ENCODE measurements at places on chromosomes 5 and 9.

DNA sequence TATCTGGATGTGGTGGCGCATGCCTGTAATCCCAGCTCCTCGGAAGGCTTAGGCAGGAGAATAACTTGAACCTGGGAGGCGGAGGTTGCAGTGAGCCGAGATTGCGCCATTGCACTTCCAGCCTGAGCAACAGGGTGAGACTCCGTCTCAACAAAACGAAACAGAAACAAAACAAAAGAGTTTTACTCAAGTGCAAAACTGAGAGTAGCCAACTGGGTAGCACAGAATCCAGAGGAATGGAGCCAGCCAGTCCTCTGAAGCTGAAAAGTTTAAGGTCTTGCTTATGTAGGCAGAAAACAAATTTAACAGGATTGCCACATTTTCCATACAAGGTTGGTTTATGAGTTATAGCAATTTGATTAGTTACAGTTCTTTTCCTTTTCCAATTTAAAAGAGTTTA is 32.0 kb downstream of the SPIN1 start:
- no peak for DNase-seq

GRCh38 chr9:131125038-131125287 is 423 bp upstream of the NUP214 start:
- DNase-seq, result no peak

DNA sequence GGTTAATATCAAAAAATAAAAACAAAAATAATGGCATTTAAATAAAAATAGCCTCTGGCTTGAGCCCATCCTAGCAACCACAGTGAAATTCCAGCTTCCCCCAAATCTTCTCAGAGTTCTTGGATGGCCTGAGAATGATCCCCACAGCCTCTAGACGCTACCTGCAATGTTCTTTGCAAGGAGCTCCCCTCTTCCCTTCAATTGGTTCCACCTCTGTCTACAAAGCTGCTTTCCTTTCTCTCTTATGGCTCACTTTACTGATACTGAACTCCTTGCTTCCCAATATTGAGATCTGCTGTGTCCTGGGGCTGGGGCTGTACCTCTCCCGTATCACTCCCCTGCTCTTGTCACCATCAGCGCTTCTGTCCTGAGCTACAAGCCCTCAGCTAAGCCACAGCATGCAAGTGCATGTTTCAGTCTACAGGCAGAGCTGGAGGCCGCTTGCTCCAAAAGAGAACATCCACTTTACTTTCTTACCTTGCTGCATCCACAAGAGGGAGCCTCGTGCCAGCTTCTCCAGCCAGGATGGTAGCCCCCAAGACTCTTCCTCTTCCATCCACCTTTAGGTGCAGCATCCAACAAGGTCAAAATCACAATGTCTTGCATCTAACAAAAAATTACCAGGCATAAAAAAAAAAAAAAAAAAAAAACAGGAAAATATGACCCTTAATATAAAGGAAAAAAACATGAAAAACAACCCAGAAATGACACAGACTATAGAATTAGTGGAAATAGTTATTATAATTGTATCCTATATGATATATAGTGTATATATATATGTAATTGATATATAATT is 57.4 kb upstream of the PRSS3 start:
- DNase-seq, result peak; percentile 25

- DNase-seq, result peak; percentile 90
Observed at GRCh38 chr9:116219686-116220085, 66.1 kb downstream of the PAPPA start.

DNA sequence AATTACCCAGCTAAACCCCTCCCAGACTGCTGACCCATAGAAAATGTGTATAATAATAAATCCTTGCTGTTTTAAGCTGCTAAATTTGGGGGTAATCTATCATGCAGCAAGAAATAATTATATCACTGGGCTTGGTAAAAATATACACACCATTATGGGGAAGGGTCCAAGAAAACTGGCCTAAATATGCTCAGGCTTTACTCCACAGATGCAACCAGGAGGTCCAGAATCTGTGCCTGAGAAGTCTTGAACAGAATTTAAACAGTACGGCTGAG is 102.5 kb upstream of the SLC44A1 start:
- DNase-seq, result no peak

- peak; percentile 12 for DNase-seq
Observed at GRCh38 chr9:86486891-86487837, 133.0 kb upstream of the TUT7 start.

DNA sequence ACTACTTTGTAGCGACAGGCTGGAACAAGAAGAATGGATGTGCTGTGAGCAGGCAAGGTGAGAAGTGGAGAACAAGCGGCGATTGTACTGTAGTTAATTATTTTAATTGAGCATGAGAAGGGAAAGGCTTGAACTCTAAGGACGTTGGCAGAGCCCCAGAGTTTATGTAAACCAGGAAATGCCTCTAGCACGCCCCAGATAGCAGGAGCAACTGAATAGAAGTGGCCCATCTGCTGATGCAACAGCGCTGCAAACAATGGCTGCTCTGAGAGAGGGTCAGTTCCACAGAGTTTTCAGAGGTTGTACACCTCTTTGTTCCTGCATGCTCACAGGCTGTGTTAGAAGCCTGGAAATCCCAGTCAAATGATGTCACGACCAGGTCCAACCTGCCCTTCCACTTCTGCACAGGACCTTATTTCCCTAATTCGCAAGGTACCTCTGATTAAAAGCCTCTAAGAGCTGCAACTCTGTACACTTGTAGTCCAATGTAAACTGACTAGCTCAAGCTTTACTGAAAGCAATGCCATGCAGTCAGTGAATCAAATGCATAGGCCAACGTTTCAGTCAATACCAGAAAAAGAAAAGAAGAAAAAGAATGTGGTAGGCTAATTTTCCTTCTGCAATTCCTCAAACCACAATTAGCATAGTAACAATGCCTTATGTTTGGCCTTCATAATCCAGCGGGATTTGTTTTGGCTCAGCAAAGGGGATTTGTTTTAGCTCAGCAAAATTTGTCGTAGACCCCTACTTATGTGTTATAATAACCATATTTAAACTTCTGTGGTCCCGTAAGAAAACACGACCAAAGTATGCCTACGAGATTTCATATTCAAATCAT is 119.6 kb upstream of the RETREG1 start:
- DNase-seq, result peak; percentile 91

DNA sequence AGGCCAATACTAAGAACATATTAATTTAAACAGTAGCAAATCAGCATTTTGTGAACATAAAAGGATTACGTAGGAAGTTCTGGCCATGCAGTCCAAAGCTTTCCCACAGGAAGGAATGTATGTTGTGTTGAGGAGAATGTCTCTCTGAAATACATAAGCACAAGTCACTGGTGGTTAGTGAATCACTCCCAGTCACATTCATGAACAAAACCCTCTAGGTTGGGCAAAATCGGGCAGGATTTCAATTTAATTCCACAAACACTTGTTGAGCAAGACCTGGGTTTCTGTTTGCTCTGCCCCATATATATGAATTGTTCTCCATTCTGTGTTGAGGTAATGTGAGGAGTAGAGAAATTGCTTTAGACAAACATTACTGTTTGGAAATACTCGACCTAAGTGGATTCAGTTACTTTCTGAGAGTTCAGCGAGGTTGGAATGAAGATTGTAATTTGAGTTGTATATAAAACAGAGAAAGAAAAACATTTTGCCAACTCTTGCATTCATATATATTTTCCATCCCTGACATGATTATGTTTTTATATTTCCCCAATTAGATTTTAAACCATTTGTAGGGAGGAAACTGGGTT is 127.6 kb upstream of the RPS23 start:
- DNase-seq, result peak; percentile 78

GRCh38 chr9:7402334-7403027 is 397.1 kb downstream of the DMAC1 start:
- DNase-seq, result no peak

GRCh38 chr5:66788556-66788955 is 192.4 kb downstream of the MAST4 start:
- no peak for DNase-seq

- DNase-seq, result no peak
Observed at GRCh38 chr9:91778031-91778430, 172.0 kb downstream of the ROR2 start.

GRCh38 chr5:127960270-127960691 is 123.3 kb upstream of the SLC12A2 start:
- peak; percentile 32 for DNase-seq

GRCh38 chr9:96141666-96142065 is 160.3 kb downstream of the HSD17B3 start:
- no peak for DNase-seq

- no peak for DNase-seq
Observed at GRCh38 chr9:38361473-38361850, 31.0 kb upstream of the ALDH1B1 start.

DNA sequence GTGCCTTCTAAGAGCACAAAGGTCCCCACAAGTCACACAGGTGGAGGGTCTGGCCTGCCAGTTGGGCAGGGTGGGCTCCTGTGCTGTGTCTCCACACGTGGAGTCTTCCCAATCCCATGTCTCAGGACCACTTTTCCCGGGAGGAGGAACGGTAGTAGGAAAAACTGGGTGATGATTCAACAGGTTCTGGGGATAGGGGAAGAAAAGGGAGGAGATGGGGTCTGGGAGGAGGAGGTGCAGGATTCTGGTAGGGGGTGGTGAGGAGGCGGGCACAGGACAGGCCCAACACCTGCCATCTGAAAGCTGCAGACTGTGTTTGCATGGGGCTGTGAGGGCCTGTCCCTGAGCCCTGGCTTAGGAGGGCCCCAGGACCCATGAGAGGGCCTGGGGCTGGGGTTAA is 215.2 kb downstream of the HSPA4 start:
- DNase-seq, result no peak

DNA sequence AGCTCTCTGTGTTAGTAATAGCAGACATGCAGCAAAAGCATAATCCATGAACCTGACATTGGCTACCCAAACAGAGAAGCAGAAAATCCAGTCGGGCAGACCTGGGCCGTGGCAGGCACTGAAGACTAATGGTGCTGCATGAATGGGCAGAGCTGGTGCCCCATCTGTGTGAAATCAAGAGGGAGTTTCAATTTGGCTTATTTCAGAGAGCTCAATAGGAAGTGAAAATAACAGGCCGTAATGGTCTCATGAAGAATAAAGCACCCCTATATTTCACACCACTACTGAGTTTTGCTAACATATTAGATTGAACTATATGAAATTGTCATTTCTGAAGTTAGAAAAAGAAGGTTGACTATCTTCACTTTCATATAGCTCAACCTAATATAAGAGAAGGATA is 149.7 kb downstream of the ENC1 start:
- no peak for DNase-seq

- no peak for DNase-seq
Observed at GRCh38 chr5:96372726-96373380, 60.2 kb downstream of the PCSK1 start.

- no peak for DNase-seq
Observed at GRCh38 chr5:145244788-145245187, 590.4 kb downstream of the PRELID2 start.

- no peak for DNase-seq
Observed at GRCh38 chr5:12214267-12215015, 310.2 kb upstream of the CTNND2 start.

DNA sequence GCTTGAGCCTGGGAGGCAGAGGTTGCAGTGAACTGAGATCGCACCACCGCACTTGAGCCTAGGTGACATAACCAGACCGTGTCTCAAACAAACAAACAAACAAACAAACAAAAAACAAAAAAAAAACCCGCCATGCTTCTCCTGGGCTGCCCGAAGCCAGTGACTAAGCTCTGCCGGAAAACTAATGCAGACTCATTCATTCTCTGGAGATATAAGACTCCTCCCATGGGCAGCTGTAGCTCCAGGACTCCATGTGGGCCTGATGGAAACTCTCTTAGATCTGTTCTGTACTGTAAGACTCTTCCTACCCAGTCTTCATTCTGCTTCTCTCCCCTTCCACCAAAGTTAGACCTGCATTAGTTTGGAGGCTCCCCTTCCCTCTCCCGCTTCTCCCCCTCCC is 11.1 kb downstream of the GLDC start:
- DNase-seq, result no peak

GRCh38 chr5:115813719-115814118 is 2.7 kb downstream of the CDO1 start:
- no peak for DNase-seq

- DNase-seq, result no peak
Observed at GRCh38 chr5:543755-544674, 19.8 kb upstream of the SLC9A3 start.

- no peak for DNase-seq
Observed at GRCh38 chr9:83972286-83972685, 7.7 kb downstream of the HNRNPK start.

GRCh38 chr5:120765189-120765588 is 301.1 kb downstream of the PRR16 start:
- no peak for DNase-seq

GRCh38 chr9:79014929-79015699 is 556.7 kb upstream of the TLE4 start:
- DNase-seq, result no peak

GRCh38 chr9:72947984-72948465 is 4.8 kb downstream of the ALDH1A1 start:
- no peak for DNase-seq

DNA sequence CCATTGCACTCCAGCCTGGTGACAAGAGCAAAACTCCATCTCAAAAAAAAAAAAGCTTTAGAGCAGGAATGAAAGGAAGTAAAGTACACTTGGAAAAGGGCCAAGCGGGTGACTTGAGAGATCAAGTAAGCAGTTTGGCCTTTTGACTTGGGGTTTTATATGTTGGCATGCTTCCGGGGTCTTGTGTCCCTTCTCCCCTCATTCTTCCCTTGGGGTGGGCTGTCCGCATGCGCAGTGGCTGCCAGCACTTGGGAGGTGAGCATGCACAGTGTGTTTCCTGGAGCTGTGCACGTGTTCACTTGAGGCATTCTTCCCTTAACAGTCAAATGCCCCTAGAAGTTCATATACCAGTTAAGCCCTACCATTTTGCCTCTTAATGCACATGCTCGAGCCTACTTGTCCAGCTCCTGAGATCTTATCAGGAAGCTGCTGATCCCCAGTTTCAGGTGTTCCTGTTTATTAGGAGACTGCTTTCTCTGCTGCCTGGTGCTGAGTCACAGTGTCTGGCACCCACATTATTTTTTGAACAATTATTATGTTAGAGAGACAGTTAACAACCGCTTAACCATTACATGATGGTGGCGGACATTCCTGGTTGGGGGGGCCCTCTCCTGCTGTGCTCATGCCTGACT is 32.6 kb upstream of the PRRC2B start:
- peak; percentile 47 for DNase-seq
